ENCODE measurements at places on chromosomes 1 and 21.

- DNase-seq: no peak
Measured at GRCh38 chr1:6419397-6419803, 319 bp downstream of the HES2 start.

- no peak for DNase-seq
Measured at GRCh38 chr1:206421616-206422340, 48.5 kb upstream of the IKBKE start.

GRCh38 chr1:26288311-26288941, 8.5 kb downstream of the SH3BGRL3 start:
- no peak for DNase-seq

DNA sequence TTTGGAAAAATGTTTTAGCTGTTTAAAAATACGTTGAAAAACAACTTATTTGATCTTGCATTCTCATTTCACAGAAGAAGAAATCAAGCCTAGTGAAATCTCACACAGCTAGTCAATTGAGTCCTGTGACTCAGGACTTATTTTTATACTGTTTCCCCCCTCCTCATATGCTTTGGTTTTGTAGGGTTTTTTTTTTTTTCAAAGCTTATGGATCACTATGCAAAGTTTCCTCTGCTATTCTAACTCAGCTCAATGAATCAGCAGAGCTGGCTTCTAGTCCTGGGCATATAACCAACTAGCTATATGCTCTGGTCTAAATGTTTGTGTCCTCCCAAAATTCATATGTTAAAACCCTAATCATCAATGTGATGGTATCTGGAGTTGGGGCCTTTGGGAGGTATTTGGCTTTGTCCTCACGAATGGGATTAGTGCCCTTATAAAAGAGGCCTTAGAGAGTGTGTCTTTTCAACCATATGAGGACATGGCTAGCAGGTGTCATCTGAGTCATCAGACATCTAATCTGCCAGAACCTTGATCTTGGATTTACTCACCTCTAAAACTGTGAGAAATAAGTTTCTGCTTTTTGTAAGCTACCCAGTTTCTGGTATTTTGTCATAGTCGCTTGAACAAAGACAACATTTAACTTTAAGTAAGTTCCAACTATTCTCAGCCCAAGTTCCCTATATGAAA, 317.2 kb upstream of the C1orf87 start:
- DNase-seq: no peak

DNA sequence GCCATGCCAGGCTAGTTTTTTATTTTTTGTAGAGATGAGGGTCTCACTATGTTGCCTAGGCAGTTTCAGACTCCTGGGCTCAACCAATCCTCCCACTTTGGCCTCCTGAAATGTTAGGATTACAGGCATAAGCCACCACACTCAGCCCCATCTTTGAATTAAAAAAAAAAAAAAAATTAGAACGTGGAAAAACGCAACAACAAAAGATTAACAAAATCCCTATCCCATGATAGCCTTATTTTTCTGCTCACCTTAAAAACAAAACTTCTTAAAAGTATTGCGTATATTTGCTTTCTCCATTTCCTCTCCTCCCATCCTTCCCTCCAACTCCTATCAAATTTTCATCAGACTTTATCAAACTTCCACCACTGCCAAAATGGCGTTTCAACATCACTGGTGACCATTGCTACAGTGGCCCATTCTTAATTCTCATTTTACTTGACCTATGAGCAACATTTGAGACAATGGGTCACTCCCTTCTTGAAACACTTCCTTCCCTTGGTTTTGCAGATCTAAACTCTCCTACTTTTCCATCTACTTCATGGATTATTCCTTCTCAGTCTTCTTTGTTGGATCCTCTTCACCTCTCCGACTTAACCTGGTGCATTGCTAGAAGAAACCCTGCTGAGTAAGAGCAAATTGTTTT, 579 bp upstream of the ZNF684 start:
- no peak for DNase-seq

DNA sequence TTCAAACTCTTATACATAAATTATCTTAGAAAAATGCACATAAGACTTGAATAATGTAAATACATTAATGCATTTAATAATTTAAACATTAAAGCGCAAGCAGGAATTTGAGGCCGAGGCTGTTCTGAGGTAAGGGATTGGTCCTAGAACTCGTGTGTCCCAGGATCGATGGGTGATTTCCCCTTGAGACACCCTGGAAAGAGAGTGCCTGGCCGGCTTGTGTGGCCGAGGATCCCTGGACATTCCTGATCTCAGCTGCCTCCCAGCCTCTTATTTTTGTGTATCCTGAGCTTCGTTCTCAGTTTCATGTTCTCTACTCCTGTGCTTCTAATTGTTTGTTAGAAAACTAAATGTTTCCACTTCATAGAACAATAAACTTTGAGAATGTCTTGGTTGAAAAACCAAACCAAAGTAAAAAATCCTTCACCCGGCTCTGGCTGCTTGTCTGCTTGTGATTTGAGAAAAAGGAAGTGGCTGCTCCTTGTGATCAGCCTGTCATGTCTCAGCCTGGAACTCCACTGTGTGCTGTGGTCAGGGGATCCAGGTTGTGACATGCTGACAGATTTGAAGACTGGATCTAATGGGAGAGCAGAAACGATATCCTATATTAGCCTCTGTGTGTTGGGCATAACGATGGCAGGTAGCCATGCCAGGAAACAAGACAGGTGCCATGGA, 40.7 kb downstream of the PEX14 start:
- DNase-seq: no peak

GRCh38 chr1:37118790-37119189, 84.5 kb upstream of the GRIK3 start:
- no peak for DNase-seq

- DNase-seq: no peak
Measured at GRCh38 chr1:14363707-14364413, 234.6 kb upstream of the KAZN start.

- DNase-seq: no peak
Measured at GRCh38 chr1:41530411-41530810, 45.9 kb upstream of the EDN2 start.

DNA sequence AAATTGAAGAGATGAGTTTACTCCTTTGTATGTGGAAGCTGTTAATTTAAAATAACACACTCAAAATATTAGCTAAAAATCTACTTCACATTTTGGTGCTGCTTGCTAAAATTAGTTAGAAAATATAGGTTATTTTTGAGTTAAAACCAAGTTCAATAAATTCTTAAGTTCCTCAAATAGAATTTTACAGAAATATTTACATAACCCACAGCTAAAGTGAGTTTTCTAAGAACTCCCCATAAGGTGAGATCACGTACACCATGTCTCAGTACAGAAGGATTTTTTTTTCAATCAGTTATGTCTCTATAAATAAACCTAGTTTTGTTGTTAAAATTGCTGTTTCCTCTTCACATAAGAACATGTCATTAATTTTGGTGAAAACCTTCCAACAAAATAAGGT, 108.0 kb downstream of the SDCCAG8 start:
- no peak for DNase-seq

DNA sequence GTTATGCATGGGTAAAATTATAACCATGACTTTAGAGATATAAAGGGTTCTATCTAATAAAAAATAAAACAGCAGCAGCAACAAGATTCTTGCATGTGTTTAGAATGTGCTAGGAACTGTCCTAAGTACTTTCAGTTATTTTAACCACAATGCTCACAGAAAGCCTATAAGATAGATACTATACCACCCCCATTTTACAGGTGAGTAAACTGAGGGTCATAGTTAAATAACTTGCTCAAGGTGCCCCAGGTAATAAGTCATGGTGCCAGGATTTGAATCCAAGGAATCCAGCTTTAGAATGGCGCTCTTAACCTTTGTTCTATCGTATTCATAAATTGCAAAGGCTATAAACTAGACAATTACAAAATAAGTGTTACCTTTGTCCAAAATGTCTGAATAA, 53.4 kb downstream of the FRRS1 start:
- DNase-seq: no peak

GRCh38 chr1:63524201-63524600, 876 bp downstream of the EFCAB7 start:
- DNase-seq: no peak

GRCh38 chr21:46628868-46629267, 6.6 kb upstream of the PRMT2 start:
- DNase-seq: no peak

DNA sequence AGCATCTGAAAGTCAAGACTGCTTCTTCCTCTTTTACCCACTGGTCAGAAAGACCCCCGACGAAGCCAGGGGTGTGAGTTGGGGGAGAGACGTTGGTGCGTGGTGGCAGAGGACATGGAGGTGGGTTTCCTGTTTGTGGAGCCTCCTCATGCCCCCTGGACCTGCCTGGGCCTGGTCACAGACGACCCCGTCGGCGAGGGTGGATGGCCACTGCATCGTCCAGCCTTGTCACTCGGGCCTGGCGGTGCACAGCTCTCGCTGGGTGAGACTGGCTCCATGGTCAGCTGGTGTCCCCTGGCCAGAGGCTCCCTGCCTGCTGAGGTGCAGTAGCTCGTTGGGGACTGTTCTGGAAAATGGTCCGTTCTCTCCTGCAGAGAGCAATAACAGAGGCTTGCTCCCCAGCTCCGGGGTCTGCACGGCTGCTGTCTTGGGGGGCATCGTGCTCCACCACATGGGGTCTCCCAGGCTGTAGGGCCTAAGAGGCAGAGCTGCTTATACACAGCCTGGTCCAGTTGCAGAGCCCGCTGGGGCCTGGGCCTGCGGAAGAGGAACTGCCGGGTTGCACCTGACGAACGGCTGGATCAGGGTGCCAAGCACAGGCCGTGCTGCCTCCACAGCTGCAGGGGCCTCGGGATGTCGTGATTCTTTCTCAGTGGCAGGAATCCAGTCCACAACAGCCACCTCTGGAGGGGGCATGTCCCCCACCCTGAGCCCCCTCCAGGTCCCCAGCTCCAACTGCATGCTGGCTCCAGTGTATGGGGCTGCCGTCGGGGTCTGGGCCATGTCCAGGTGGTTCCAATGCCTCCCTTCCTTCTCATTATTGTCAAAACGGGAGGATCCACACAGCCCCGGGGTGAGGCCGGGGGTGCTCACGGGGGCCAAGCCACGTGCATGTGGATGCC, 18.0 kb upstream of the ACTRT2 start:
- no peak for DNase-seq

DNA sequence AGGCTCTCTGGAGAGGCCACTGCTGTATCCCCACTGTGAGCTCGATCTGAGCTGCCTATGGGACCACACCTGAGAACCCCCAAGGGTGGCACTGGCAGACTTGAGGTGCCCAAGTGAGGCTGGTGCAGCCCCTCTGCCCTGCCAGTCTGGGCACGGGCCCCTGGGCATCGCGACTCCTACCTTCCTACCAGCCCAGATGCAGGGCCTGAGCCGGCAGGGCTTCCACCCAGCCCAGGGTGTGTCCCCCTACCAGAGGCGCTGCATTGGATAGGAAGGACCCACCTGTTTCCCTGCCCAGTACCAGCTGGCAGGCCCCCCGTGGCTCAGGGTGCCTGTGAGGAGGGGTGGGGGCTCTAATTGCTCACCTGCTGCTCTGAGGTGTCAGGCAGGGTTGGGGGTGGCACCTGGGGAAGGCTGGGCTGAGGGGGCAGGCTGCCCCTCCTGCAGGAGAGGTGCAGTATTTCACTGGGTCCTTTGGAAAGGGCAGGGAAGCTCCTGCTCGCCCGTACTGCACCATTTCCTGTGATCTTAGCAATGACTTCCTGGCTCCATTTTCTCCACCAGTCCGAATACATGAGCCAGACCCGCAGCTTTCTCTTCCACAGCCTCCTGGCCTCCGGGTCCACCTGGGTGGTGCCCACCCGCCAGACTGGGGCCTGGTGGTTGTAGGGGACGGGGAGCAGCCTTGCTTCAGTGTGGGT, 11.8 kb downstream of the TP73 start:
- DNase-seq: no peak

DNA sequence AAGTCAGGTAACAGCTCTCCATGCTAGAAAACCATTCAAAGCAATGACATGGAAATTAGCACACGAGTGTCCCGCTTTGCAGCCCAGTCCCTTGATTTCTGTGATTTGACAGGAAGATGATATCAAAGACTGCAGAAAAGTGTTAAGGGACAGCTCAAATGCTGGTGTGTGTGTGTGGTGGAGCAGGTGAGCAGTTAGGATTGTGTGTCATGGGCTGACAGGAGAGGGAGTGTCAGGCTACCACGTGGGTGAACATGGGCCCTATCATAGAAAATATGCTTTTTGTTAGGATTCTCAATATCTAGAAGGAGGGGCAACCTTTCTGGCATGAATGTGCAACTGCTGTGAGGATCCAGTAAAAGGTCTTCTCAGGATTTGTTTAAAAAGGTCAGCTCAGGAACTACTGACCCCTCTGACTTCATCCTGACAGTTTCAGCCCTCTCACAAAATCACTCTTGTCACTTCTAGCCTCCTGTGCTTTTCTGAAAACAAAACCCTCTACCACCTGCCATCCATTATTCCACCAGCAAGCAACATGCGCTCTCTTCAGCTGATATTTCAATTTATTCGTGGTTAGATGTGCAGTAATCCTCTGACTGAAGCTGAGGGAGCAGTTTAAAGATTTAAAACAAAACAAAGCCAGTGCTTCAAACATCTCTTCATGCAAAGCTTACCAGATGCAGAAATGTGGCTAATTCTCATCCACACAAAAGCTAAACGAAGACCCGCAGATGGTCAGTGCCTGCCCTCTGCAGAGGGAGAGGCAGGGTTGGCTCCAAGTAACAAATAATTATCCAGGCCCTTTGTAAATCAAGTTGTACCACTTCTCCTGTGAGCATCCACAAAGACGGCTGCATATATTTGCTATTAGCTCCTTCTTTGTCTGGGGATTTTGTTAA, 397.9 kb downstream of the PTBP2 start:
- DNase-seq: no peak

- no peak for DNase-seq
Measured at GRCh38 chr1:66206563-66207144, 327.3 kb upstream of the SGIP1 start.
